Ascending aorta (tissue), 2 donors: ENCODE measurements at places on chromosomes 13 and 19.

GRCh38 chr19:51259348-51260245 lies 8.7 kb downstream of the SIGLECL1 start:
- H3K27me3 ChIP-seq: no peaks in the 10 kb centered on the region
- no peaks in the 10 kb centered on the region for H3K4me1 ChIP-seq
- no peak for DNase-seq
- no peak overlapping the region for H3K4me3 ChIP-seq
- no peaks in the 10 kb centered on the region for H3K36me3 ChIP-seq

DNA sequence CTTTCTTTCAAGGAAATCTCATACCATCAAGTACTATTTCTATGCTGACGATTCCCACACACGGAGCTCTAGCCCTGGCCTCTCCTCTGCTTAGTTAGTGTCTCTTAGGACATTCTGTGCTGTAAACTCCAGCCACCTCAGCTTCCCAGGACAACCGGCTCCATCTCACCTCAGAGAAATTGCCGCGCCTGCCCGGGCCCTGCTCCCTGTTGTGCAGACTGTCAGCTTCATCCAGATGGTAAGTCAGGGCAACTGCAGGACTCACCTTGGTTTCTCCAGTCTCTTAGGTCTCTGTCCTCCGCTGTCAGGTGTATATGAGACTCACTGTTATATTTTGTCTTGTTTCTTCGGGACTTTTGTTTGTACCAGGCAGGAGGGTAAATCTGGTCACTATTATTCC lies 98.7 kb downstream of the SPACA7 start:
- H3K36me3 ChIP-seq: no peaks in the 10 kb centered on the region
- H3K4me1 ChIP-seq: no peaks in the 10 kb centered on the region
- no peak for DNase-seq

GRCh38 chr19:3248728-3249326 lies 24.4 kb downstream of the CELF5 start:
- no peak overlapping the region for H3K27ac ChIP-seq
- H3K4me1 ChIP-seq: no peaks in the 10 kb centered on the region
- H3K27me3 ChIP-seq: no peaks in the 10 kb centered on the region
- no peak for DNase-seq
- no peaks in the 10 kb centered on the region for H3K36me3 ChIP-seq
- H3K4me3 ChIP-seq: no peak overlapping the region

DNA sequence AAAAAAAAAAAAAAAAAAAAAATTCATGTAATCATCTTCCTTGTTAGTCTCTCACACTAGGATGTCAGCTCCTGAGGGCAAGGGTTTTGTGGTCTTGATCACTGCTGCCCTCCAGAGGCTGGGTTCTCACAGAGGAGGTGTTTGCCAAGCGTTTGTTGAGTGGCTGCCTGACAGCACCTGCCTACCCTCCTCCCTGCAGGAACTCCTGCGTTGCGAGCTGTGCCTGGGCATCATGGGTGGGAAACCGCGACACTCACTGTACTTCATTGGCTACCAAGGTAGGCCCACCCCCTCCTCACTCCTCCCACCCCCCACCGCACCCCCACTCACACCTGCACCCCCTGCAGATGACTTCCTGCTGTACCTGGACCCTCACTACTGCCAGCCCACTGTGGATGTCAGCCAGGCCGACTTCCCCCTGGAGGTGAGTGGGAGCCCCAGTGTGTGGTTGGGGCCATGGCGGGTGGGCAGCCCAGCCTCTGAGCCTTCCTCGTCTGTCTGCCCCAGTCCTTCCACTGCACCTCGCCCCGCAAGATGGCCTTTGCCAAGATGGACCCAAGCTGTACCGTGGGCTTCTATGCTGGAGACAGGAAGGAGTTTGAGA lies 8.1 kb downstream of the ATG4D start:
- H3K27me3 ChIP-seq: no peaks in the 10 kb centered on the region
- H3K4me3 ChIP-seq: no peak overlapping the region
- H3K4me1 ChIP-seq: no peaks in the 10 kb centered on the region
- DNase-seq: no peak

DNA sequence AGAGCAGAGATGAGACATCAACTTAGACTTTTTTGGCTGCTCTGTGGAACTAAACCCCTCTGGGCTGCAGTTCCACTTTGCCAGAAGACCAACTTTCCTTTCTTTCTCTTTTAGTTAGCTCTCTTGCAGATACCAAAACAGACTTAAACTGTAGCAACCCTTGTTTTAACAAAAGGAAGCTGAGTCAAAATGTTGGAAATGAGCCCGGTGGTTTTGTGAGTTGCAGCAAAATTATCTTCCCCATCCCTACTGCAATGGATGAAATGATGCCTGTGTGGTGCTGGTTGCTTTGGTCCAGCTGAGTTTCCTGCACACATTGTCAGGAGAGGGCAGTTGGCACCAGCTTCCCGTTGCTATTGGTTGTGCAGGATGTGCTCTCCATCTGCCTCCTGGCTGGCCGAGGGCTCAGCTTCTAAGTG lies 115.3 kb downstream of the LRCH1 start:
- no peaks in the 10 kb centered on the region for H3K27me3 ChIP-seq
- peak overlapping the region; percentile 54 for H3K27ac ChIP-seq
- H3K4me1 ChIP-seq: peaks cover 48% of the 10 kb centered on the region
- H3K36me3 ChIP-seq: no peaks in the 10 kb centered on the region
- H3K4me3 ChIP-seq: peak overlapping the region; percentile 17
- no peak for DNase-seq

- no peaks in the 10 kb centered on the region for H3K4me1 ChIP-seq
- no peak for DNase-seq
- no peaks in the 10 kb centered on the region for H3K27me3 ChIP-seq
- H3K4me3 ChIP-seq: no peak overlapping the region
- no peaks in the 10 kb centered on the region for H3K36me3 ChIP-seq
- no peak overlapping the region for H3K27ac ChIP-seq
These were observed 26.0 kb upstream of the KBTBD7 start for GRCh38 chr13:41220401-41220800.

DNA sequence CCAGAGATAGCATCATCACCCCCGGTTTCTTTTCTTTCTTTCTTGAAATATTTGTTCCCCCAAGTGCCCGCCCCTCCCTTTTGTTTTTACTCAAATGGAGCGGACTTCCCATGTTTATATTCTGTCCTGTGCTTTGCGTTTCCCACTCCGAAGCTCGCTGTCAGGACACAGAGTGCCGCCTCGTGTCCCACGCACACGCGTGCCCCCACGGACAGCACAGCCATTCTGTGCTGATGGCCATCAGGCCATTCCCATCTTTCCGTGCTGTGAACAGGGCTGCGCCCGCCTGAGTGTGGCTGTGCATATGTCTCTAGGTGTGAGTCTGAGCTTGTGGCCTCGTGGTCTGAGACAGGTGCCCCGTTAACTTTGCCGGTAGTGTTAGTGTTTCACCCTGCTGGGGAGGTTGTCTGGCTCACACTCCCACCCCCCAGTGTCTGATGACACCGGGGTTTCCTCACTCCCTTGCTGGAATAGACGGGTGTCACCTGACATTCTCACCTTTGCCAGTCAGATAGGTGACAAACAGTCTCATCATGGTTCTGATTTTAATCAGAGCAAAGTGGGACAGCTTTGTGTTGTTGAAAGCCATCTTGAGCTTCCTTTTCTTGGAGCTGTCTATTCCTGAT lies 6.9 kb downstream of the PAK4 start:
- H3K36me3 ChIP-seq: no peaks in the 10 kb centered on the region
- DNase-seq: no peak
- no peak overlapping the region for H3K4me3 ChIP-seq
- no peak overlapping the region for H3K27ac ChIP-seq
- H3K4me1 ChIP-seq: peaks cover 23% of the 10 kb centered on the region

GRCh38 chr13:97302611-97303010 lies 80.5 kb downstream of the MBNL2 start:
- H3K36me3 ChIP-seq: no peaks in the 10 kb centered on the region
- H3K27ac ChIP-seq: no peak overlapping the region
- DNase-seq: no peak
- H3K4me3 ChIP-seq: no peak overlapping the region
- no peaks in the 10 kb centered on the region for H3K27me3 ChIP-seq

GRCh38 chr13:23868521-23868920 lies 20.7 kb downstream of the MIPEP start:
- no peak overlapping the region for H3K27ac ChIP-seq
- H3K36me3 ChIP-seq: no peaks in the 10 kb centered on the region
- no peak for DNase-seq
- H3K4me1 ChIP-seq: no peaks in the 10 kb centered on the region

DNA sequence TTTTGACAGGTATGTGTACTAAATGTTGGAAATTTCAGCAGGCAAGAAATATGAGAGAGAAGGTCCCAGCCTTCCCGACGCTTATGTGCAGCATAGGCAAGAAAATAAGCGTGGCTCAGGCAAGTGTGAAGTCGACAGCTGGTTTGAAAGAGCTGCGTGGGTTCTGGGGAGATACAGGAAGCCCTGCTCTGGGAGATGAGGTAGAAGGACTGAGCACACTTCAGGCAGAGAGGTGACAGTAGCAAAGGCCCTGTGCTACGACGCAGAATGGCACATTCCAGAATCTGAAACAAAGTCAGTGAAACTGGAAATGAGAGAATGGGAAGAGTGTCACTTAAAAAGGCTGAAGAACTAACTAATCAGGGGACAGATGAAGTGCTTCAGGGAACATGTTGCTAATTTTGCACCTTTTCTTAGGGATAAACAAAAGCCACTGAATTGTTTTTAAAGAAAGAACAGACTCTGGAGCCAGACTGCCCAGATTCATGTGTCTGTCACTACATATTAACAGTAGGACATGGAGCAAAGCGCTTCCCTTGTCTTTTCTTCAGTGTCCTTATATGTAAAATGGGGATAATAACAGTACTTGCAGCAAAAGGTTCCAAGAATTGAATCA lies 160.1 kb downstream of the SPRY2 start:
- no peak overlapping the region for H3K4me3 ChIP-seq
- no peaks in the 10 kb centered on the region for H3K36me3 ChIP-seq
- H3K27me3 ChIP-seq: no peaks in the 10 kb centered on the region
- H3K4me1 ChIP-seq: no peaks in the 10 kb centered on the region

GRCh38 chr19:15453091-15453578 lies 3.4 kb upstream of the WIZ start:
- H3K4me3 ChIP-seq: peak overlapping the region; percentile 67
- H3K27ac ChIP-seq: peak overlapping the region; percentile 17
- peaks cover 21% of the 10 kb centered on the region for H3K4me1 ChIP-seq
- H3K27me3 ChIP-seq: peaks cover 10% of the 10 kb centered on the region
- no peak for DNase-seq

DNA sequence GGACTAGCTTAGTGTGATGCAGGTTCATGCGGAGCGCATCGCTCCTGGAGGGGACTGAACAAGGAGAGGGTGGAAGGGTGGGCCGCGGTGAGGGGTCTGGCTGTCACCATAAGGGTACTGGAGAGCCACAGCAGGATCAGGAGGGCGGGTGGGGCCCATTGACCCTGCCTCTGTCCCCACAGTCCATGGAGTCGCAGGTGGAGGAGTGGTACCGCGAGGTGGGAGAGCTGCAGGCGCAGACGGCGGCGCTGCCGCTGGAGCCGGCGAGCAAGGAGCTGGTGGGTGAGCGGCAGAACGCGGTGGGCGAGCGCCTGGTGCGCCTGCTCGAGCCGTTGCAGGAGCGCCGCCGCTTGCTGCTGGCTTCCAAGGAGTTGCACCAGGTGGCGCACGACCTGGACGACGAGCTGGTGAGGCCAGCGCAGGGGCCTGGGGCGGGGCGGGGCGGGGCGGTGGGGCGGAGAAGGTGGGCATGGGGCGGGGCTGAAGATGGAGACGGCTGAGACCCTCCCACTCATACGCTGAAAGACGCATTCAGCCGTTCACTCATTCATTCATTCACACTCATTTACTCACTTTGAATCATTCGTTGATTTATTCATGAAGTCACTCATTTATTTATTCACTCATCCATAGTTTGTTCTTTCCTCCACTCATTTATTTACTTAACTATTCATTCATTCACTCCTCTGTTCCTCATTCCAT lies 27.5 kb upstream of the SHKBP1 start:
- H3K36me3 ChIP-seq: no peaks in the 10 kb centered on the region
- H3K4me1 ChIP-seq: no peaks in the 10 kb centered on the region
- no peak overlapping the region for H3K27ac ChIP-seq
- no peak overlapping the region for H3K4me3 ChIP-seq
- H3K27me3 ChIP-seq: no peaks in the 10 kb centered on the region

DNA sequence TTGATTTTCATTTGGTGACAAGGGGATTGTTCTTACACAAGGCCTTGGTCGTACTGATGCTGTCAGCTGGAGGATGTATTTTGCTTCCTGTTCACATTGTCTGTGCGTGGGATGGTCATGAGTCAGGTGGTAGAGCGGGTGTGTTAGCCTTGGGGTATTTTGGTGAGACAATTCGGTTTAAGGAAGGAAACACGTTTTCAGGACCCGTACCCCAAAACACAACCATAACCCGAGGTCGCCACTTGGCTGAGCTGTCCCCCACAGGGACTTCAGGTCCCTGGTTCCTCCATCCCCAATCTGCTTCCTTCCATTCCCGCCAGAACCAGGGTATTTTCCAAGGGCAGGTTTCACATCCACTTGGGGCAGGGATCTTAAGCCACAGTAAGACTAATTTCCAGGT lies 15.0 kb downstream of the MYO9B start:
- H3K4me1 ChIP-seq: peaks cover 33% of the 10 kb centered on the region
- H3K27ac ChIP-seq: peak overlapping the region; percentile 87
- DNase-seq: no peak
- H3K36me3 ChIP-seq: no peaks in the 10 kb centered on the region
- no peaks in the 10 kb centered on the region for H3K27me3 ChIP-seq

- DNase-seq: no peak
- no peaks in the 10 kb centered on the region for H3K36me3 ChIP-seq
- no peak overlapping the region for H3K27ac ChIP-seq
- H3K4me1 ChIP-seq: no peaks in the 10 kb centered on the region
- H3K27me3 ChIP-seq: no peaks in the 10 kb centered on the region
These were observed 280.6 kb downstream of the ZNF536 start for GRCh38 chr19:30652751-30653150.

DNA sequence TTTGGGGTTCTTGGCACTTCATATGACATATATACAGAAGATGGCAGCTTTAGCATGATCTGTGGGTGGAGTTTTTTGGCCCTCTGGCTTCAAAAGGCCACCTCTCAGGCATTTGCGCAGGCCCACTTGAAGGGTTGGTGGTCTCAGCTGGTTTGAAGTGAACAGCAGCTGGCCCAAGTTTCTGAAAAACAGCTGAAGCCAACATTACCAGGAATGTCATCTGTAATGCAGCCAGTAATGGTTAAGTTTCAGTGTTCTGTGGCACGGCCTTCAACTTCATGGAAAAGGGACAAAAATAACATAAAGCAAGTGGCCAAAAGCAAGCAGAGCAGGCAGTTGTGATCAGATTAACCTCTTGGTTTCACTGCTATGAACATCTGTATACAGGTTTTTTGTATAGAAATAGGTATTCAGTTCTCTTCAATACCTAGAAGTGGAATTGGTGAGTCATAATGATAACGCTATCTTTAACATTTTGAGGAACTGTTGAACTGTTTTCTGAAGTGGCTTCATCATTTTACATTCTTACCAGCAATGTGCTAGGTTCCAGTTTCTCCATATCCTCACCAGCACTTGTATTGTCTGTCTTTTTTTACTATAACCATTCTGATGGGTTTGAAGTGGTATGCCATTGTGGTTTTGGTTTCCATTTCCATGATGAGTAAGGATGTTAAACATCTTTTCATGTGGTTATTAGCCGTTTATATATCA lies 245.4 kb downstream of the SHISA2 start:
- H3K27ac ChIP-seq: no peak overlapping the region
- H3K36me3 ChIP-seq: no peaks in the 10 kb centered on the region
- no peak overlapping the region for H3K4me3 ChIP-seq

GRCh38 chr19:41998246-41999020 lies 4.4 kb upstream of the ATP1A3 start:
- peaks cover 12% of the 10 kb centered on the region for H3K27me3 ChIP-seq
- H3K27ac ChIP-seq: no peak overlapping the region
- no peak for DNase-seq
- no peaks in the 10 kb centered on the region for H3K36me3 ChIP-seq
- H3K4me1 ChIP-seq: no peaks in the 10 kb centered on the region
- no peak overlapping the region for H3K4me3 ChIP-seq
